Small intestine (tissue), 16 donors: ENCODE measurements at places on chromosomes 7 and 10.

- DNase-seq, result no peak
Measured at GRCh38 chr7:3146571-3147226, 103.0 kb upstream of the CARD11 start.

DNA sequence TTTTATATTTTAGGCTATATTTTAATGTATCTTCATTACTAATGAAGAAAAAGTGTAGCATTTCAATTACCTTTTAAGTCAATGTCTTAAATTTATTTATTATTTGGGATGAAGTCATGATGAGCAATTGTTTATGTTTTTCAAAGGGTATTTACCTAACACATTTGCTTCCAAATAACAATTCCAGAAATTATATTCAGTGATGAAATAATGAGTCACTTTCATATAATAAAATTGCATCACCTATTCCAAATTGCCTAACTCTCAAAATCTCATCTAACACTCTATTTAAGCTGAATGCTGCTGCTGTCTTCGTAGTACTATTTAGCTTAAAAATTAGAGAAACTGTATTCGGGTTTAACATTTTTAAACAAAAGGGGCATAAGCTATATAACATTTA, 97.7 kb downstream of the PRKG1 start:
- DNase-seq, result no peak

GRCh38 chr10:92203919-92204623, 86.8 kb downstream of the CPEB3 start:
- DNase-seq, result peak; percentile 49

GRCh38 chr7:92833024-92833765, 3.2 kb downstream of the CDK6 start:
- DNase-seq, result peak; percentile 96

DNA sequence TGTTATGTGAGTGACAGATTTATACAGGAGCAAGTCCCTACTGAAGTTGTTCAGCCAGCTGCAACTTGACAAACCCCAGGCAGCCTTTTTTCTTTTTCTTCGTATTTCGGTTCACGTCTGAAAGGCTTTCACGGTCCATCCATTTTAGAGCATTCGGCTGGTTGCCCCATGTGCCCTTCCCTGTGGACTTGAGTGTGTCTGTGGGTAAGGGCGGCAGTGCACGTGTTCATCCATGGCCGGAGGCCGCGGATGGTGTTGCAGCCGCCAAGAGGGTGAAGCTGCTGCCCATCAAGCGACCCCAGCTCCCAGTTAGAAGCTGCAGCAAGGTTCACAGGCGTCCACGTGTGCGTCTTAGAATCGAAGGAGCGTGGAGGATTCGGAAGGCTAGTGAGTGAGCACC, 35.9 kb downstream of the PPP2R2D start:
- DNase-seq, result no peak

- DNase-seq, result peak; percentile 80
Measured at GRCh38 chr7:77415823-77416620, at the start of gene GSAP. Gene GSAP, minus strand, starts transcription at chr7:77416349. Its CDS starts 28 bp downstream, at chr7:77416321.

DNA sequence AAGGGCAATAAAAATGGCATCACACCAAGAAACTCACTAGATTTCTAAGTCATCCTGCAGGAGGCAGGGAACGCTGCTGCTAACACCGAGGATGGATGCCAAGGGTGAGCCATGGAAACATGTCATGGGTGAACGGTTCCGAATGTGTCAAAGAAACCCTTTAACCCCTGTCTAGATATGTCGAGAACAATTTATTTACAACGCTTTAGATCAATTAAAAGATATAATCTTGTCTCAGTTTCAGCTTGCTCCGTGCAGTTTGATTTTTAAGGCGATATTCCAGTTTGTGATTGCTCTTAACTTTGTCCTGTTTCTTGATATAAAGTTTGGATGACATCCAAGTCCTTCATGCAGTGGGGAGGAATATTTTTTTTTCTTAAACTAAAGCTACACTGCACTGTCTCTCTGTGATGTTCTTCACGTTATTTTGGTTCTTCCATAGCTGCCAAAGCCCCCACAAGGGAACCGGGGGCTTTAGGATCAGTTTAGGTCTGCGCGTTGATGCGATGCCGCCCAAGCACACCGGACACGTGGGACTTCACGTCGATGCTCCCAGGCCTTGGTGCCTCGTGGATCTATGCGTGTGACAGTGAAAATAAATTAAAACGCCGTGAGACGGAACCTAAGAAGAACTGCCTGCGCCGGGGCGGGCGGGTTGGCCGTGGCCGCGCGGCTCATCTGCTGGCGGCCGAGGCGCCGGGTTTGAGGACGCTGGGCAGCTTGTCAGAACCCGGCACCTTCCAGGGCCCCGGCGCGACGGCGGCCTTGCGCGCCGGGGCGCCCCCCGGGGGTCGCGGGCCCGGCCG, 220.3 kb downstream of the PHTF2 start:
- peak; percentile 62 for DNase-seq

- no peak for DNase-seq
Measured at GRCh38 chr10:8035641-8036470, 18.6 kb upstream of the GATA3 start.

DNA sequence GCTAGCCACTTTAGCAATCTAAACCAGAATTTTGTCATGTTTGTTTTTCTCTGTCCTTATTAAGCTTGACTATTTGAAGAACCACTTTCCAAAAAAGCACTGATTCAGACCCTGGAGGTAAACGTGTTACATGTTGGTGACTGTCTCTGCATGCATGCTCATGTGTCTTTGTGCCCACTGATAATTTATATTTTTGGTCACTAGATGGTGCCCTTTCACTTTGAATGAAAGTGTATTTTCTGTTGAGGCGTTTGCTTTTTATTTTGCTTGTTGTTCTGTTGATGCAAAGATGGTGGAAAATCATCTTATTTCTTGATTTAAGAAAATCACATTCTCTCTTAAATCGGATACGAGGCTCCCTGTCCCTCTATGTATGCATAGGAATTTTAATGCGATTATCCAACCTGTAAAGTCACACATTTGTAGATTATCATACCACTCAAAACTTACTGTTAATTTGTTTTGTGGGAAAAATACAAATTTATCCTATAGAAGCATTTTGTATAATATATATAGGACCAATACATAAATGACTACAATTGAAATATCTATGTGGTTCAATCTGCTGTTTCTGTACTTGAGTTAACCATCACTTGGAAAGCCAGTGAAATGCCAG, 269.3 kb downstream of the BICC1 start:
- peak; percentile 61 for DNase-seq

GRCh38 chr7:107687656-107688055, 27.0 kb downstream of the SLC26A4 start:
- no peak for DNase-seq

DNA sequence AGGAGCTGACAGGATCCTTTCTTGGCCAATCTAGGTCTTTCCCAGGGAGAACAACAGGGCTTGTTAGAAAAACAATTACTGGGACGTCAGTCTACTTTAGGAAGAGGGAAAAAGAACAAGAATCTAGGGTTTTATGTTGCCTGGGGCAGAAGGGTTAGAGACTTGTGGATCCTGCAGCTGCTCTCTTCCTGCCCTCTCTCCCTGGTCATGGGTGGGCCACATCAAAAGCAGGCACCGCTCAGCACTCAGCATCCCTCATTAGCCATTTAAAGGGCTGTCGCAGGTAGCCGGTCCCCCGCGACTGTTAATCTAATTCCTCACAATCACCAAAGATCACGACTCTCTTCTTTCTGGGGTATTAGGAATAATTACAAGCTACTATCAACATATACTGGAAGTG, 631.9 kb downstream of the CALN1 start:
- DNase-seq, result no peak

- DNase-seq, result no peak
Measured at GRCh38 chr7:146862415-146862814, 745.8 kb downstream of the CNTNAP2 start.

- no peak for DNase-seq
Measured at GRCh38 chr7:108637049-108637621, 67.5 kb downstream of the DNAJB9 start.

- no peak for DNase-seq
Measured at GRCh38 chr7:154892459-154892858, 110.5 kb downstream of the PAXIP1 start.

DNA sequence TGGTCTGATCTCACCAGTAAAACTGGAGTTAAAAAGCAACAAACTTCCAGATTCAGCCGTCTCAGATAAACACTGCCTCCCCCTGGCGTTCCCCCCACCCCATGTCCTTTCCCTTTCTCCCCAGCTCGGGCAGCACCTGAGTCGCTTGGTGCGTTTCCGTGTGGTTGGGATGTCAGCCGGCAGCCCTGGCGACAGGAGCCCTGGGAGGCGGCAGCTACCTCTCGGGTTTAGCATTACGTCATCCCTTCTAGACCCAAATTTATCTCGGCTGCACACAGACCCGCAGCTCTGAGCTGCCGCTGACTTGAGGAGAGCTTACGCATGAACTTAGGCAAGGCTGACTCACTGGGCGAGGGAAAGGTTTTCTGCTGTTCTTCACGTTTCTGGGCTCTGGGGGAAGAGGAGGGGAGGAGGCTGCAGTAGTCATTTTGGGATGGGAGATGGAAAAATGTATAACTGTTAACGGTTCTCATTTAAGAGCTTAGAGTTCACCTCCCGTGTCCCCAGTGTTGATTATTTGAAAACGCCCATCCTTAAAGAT, 14.4 kb downstream of the MXI1 start:
- DNase-seq, result peak; percentile 65

DNA sequence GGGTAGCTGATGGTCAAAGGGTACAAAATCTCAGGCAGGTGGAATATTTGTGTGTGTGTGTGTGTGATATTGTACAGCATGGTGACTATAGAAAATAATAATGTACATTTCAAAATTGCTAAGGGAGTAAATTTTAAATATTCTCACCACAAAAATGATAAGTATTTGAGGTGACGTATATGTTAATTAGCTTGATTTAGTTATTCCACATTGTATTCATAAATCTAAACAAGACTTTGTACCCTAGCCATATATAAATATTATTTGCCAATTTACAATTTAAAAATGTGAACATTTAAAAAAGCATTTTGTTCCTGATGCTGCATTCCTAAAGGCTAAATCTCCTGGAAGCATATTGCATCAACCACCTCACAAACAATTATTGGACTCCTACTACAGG, 47.0 kb downstream of the PFKFB3 start:
- DNase-seq, result no peak

- no peak for DNase-seq
Measured at GRCh38 chr10:62001898-62002297, 100.4 kb downstream of the ARID5B start.

DNA sequence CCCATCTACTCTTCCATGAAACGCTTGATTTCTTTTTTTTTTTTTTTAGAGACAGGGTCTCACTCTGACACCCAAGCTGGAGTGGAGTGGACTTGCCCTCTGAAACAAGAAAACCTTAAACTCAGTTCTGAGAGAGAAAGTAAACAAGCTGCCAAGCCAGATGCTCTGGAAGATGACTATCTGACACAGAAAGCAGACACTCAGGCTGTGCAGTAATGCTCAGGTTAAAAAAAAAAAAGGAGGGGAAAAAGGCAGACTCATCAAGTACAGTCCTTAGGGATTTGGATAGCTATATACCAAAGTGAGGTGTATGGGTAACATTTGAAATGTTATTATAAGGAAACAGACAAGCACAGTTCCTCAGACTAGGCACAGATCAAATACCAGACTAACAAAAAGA, 80.5 kb downstream of the IDE start:
- DNase-seq, result no peak

DNA sequence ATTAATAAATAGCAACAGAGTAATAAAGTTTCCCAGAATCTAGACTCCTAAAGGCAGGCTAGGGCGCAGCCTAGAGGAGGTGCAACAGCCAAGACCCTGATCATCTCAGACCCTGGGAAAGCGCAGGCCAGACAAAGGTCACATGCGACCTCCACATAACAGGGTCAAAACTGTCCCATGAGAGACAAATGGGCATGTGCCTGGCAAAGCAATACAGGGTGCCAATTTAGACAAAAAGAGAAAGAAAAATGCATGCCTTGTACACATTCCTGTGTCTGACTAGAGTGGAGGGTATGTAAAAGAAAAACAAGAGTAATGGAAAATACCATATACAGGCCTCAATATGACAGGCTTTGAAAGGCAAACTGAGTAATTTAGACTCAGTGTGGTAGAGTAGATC, 22.2 kb downstream of the MPP7 start:
- DNase-seq, result no peak
